NCI-H1092 (cell line): ENCODE measurements at places on chromosomes 11 and 22.

- DNase-seq, result no peak
Observed at GRCh38 chr11:122811721-122812120, 26.6 kb upstream of the CRTAM start.

DNA sequence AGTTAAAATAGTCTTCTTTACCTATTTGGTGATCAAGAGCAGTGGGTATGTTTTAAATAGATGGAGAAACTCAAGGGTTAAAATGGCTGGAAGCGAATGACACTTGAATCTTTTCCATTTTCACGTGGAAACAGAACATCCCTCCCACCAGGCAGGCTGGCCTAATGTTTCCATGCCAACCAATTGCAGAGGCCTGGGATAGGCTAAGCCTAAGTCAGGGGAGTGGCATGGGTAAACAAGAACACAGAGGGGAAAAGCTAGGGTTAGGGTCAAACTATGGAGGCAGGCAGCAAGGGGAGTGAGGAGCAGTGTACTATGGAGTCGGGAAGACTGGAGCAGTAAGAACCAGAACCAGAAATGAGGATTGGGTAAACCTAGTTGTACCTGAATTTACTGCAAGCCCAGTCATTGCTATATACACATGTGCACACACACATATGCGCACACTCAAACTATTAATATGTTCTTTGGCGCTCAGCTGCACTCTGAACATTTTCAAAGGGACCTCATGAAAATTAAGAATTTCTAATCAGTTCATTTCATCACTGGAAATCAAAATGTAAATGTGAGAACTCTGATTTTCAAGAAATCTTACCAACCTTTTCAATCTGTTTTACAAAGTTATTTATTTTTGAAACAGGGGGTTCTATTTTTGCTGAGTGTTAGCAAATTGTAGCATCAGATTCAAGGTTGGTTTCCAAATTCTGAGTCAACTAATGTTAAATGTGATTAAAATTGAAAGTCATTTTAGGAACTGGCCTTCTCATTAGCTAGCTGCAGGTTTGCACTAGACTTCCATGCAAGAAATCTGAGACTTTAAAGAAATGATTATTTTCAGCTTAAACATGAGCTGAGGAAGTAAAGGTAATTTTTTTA lies 327.0 kb upstream of the CCDC90B start:
- DNase-seq, result no peak

DNA sequence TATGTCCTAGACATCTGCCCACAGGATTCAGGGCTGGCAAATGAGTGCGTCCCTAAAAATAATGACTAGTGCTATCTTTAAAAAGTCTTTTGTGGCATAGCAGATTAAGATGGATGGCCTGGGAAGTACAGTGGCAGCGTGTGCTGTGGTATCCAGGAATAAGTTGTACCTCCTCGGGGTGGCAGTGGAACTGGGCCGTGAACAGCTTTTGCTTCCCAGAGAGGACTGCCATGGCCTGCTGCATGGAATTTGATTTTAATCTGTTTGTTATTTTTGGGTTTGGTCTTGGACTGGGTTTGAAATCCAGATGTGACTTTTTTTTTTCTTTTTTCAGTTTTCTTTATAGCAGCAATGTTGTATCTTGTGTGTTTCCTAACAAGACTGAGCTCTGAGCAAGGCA lies 71.3 kb upstream of the PARVG start:
- no peak for DNase-seq

GRCh38 chr11:112523951-112524350 lies 263.3 kb upstream of the PLET1 start:
- DNase-seq, result no peak

DNA sequence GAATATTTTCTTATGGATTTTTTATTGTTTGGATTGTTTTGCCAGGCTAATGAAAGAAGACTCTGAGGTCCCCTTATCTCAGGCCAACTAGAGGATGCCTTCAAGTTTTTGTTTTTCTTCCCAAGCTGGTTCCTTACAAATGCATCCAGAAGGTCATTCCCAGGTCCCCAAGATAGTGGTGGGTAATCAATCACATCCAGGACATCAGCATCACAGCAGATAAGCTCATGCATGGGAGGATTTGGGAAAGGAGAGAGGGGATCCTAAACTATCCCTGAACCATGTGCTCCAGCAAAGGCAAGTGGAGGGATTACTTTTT lies 20.7 kb downstream of the FZD4 start:
- no peak for DNase-seq

GRCh38 chr11:32874132-32874531 lies 18.5 kb upstream of the QSER1 start:
- DNase-seq, result no peak

- DNase-seq, result no peak
Observed at GRCh38 chr11:101444851-101445250, 139.0 kb downstream of the TRPC6 start.

- no peak for DNase-seq
Observed at GRCh38 chr11:16883174-16883573, 131.0 kb downstream of the PLEKHA7 start.

DNA sequence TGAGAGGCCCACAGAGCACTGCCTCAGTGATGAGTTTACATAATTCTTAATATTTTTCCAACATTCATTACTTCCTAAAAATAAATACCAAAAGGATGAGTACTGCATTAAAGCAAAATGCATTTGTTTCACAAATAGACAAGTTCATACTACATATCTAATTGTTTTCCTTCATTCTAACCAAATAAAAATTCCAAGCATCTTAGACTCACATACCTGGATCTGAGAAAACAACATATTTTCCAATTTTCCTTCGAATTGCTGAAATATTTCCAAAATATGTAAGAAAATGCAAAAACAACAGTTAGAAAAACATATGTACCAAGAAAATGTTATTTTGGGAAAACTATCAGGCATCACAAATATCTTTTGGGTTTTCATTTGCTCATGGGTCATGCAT lies 127.9 kb upstream of the CEP126 start:
- DNase-seq, result no peak

GRCh38 chr22:30435674-30436126 lies 10.1 kb downstream of the MTFP1 start:
- no peak for DNase-seq

DNA sequence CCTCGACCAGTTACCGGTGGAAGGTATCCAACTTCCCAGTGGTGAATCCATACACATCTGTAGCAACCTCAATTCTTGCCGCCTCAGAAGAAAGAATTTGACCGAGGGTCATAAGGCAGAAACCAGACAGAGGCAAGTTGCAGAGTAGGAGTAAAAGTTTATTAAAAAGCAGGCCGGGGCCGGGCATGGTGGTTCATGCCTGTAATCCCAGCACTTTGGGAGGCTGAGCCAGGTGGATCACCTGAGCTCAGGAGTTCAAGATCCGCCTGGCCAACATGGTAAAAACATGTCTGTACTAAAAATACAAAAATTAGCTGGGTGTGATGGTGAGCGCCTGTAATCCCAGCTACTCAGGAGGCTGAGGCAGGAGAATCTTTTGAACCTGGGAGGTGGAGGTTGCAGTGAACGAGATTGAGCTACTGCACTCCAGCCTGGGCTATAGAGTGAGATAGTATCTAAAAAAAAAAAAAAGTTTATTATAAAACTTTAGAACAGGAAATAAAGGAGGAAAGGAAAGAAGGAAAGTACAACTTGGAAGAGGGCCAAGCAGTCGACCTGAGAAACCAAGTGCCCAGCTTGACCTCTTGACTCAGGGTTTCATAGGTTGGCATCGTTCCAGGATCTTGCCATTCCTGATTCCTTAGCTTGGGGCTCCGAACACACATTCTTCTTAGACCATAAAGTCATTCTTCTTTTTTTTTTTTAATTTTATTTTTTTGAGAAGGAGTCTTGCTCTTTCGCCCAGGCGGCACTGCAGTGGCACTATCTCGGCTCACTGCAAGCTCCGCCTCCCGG lies 27.8 kb downstream of the RGL4 start:
- DNase-seq, result no peak

- DNase-seq, result no peak
Observed at GRCh38 chr11:61571337-61571736, 9.5 kb downstream of the SYT7 start.

- no peak for DNase-seq
Observed at GRCh38 chr11:34567733-34568132, 53.2 kb upstream of the EHF start.

DNA sequence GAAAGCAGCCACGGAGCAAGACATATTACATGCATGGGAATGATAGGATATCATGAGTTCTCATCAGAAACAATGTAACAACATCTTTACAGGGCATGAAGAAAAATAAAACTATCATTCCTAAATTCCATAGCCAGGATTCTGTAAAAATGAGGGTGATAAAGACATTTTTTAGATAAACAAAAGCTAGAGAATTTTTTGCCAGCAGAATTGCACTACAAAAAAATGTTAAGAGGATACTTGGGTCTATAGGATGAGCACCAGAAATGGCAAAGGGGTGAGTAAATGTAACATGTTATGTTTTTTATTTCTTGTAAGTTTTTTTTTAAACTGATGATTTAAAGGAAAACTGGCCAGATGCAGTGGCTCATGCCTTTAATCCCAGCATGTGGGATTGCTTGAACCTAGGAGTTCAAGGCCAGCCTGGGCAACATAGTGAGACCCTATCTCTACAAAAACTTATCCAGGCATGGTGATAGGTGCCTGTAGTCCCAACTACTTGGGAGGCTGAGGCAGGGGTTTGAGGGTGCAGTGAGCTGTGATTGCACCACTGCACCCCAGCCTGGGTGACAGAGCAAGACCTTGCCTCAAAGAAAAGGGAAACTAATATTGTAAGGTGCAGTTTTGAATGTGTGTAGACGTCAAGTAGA lies 33.2 kb downstream of the TBX1 start:
- no peak for DNase-seq

DNA sequence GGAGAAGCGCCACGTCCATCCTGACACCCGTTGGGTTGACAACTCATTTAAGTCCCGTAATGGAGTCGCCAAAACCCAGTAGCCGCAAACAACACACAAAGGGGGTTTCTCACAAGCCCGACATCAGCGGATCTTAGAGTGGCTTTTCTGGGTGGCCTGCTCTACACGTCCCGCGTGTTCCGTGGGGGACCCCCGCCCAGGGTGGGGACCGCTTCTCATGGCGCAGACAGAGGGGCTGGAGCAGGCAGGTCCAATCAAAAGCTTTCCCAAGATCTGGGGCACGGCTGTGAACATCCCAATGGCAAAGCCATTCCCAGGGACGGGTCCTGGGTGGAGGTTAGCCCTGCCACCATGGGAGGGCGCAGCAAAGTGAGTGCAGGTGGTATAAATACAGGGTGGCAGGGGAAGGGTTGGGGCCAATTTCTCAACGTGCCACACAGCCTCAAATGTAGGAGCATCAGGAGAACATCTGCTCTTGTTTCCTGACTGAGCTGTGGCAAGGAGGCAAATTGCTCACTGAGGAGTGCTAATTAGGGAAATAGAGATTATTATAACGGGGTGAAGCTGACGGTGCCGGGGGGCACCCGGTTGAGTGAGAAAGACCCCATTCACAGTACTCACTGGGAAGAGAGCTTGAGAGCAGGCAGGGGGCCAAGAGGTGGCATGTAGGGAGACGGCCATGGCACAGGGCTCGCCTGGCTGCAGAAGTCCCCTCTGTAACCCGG lies 1447.2 kb downstream of the TBC1D22A start:
- no peak for DNase-seq

DNA sequence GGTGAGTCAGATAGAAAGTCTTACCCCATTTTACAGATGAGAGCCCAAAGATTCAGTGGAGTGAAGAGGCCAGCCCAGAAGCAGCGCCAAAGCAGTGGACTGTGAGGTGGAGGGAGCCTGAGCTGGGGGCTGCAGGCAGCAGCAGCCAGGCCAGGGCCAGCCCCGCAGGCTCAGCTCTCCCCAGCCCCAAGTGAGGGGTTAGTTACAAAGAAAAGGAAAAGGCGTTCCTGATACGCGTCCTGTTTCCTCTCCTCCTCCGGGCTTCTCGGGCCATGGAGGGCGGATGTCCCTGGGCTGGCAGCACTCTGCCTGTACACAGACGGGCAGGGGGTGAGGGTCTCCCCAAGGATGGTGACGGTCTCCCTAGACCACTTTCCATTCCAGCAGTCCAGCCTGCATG lies 44.9 kb downstream of the ARRB1 start:
- DNase-seq, result no peak

- no peak for DNase-seq
Observed at GRCh38 chr11:126318574-126319373, 14.9 kb downstream of the DCPS start.

DNA sequence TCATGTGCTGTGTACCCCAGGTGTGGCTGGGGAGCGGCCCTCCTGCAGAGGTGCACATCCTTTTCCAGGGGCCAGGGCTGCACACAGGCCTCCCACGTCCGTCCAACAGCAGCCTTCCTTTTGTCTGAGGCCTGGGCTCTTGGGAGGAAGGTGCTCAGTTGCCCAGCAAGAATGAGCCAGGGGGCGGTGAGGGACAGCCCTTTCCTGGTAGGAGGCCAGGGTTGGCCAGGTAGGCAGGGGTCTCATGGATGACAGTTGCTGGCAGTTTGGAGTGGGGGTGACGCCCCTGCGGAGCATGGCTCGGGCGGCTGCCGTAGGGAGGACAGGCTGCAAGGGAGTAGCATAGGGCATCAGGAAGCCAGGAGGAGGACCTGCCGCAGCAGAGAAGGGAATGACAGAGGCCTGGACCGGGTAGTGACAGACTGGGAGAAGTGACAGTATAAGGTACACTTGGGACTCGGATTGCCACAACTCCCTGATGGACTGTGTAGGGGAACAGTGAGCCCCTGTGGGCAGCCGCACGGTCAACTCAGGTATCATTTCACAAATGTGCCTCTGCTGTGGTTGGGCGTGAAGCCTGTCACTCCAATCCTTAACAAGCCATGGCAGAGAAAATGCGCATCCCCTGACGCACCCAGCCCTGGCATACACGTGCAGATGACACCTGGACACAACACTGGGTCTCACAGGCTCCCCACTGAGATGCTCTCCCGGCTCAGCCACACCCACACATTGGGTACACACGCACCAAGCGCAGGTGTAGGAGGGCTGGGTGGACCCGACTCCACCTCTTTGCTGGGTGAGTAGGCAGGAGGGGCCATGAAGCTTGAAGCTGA lies 79.7 kb downstream of the DGCR2 start:
- no peak for DNase-seq

DNA sequence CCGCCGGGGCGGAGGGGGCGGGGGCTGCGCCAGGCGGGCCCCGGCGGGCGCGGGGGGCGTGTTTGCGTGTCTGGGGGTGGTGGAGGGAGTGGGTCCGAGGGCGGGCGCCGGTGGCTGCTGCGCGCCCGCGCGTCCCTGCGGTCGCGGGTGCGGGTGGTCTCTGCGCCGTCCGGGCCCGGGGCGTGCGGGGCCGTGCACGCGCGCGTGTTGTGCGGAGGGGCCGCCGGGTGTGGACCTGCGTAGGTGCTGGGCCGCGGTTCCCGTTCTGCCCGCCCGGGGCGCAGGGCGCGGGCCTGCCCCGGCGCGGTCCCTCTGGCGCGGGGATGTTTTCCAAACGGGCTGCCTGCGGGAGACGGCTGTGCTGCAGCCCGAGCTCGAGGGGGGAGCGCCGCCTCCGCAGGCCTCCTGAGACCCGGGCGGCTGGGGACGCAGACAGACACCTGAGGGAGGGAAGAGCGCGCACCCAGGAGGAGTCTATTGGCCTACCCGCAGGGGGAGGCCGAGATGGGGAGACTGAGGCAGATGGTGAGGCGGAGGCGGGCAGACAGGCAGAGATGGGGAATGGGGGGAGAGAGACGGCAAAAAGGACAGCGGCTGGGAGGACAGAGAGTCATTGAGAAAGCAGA lies 442 bp downstream of the PELI3 start:
- DNase-seq, result no peak

- no peak for DNase-seq
Observed at GRCh38 chr11:94749369-94749768, 18.8 kb upstream of the AMOTL1 start.
